ENCODE measurements at places on chromosomes 6 and 20.

- DNase-seq: no peak
These were observed 83.7 kb upstream of the ZNF322 start for GRCh38 chr6:26743157-26743821.

GRCh38 chr6:167797476-167798265 lies 29.0 kb upstream of the AFDN start:
- no peak for DNase-seq

GRCh38 chr6:3388786-3389185 lies 68.1 kb downstream of the SLC22A23 start:
- DNase-seq: no peak

DNA sequence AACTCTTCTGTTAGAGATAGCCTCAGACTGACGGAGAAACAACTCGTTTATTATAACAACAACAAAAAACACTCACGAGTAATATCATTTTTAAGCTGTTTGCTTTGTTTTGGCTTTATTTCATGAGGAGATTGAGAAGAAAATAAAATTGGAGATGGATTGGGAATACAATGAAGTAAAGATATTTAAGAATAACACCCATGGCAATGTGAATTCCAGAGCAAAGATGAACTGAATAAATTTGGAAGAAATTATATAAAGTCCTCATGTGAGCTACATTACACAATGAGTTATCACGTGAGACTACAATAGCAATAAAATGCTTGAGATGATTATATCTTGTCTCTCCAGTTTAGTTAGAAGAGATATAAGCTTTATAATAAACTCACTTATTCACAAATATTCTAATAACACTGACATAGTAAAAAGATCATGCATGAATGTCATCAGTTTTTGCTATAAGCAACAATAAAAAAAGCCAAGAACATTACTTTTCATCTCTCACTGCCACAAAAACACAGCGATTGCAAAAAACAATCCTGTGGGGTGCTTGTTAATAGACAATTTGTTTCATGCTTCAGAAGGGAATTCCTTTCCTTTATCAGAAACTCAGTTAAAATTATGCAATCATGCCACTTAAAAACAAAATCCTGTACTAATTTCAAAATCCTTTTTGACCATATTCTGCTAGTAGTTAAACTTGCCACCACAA lies 696.7 kb upstream of the MARCKS start:
- no peak for DNase-seq

DNA sequence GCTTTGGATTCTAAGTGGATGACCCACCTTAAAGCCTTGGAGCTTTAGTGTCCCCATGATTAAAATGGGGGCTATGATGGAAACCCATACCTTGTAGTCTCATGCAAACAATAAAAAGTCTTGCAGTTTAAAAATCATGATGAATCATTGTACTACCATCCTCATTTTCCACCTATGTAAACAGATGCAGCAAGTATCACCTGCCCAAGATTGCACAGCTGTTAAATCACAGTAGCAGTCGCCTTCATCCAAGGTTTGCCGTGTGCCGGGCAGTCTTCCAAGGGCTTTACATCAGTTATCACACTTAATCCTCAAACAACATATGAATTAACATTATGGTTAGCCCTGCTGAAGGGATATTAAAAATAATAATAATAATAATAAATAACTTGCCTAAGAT lies 210.3 kb downstream of the FOXA2 start:
- no peak for DNase-seq

DNA sequence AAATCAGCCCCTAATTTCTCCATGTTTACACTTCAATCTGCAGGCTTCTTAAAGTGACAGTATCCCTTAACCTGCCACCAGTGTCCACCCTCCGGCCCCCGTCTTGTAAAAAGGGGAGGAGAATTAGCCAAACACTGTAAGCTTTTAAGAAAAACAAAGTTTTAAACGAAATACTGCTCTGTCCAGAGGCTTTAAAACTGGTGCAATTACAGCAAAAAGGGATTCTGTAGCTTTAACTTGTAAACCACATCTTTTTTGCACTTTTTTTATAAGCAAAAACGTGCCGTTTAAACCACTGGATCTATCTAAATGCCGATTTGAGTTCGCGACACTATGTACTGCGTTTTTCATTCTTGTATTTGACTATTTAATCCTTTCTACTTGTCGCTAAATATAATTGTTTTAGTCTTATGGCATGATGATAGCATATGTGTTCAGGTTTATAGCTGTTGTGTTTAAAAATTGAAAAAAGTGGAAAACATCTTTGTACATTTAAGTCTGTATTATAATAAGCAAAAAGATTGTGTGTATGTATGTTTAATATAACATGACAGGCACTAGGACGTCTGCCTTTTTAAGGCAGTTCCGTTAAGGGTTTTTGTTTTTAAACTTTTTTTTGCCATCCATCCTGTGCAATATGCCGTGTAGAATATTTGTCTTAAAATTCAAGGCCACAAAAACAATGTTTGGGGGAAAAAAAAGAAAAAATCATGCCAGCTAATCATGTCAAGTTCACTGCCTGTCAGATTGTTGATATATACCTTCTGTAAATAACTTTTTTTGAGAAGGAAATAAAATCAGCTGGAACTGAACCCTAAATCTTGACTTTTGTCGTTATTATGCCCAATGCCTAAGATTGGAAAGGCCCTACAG lies 4.5 kb downstream of the SOX4 start:
- DNase-seq: no peak

GRCh38 chr6:29552512-29553051 lies 7.0 kb downstream of the UBD start:
- DNase-seq: peak; percentile 69

- DNase-seq: no peak
These were observed 143.4 kb downstream of the FAM83B start for GRCh38 chr6:54990001-54990400.

- peak; percentile 92 for DNase-seq
These were observed at the start of gene SNX14 for GRCh38 chr6:85593438-85594196. Gene SNX14, minus strand, starts transcription at chr6:85593858. Its CDS starts 140 bp downstream, at chr6:85593718.

- no peak for DNase-seq
These were observed 246.8 kb upstream of the JARID2 start for GRCh38 chr6:14999106-14999505.

GRCh38 chr20:2840967-2841531 lies 504 bp downstream of the VPS16 start:
- no peak for DNase-seq

GRCh38 chr20:57612916-57613315 lies 7.3 kb downstream of the ZBP1 start:
- DNase-seq: no peak

GRCh38 chr6:111087106-111087835 lies at the start of gene SLC16A10:
Gene SLC16A10, plus strand, starts transcription at chr6:111087503. Its CDS starts 250 bp downstream, at chr6:111087753.
- DNase-seq: peak; percentile 80

DNA sequence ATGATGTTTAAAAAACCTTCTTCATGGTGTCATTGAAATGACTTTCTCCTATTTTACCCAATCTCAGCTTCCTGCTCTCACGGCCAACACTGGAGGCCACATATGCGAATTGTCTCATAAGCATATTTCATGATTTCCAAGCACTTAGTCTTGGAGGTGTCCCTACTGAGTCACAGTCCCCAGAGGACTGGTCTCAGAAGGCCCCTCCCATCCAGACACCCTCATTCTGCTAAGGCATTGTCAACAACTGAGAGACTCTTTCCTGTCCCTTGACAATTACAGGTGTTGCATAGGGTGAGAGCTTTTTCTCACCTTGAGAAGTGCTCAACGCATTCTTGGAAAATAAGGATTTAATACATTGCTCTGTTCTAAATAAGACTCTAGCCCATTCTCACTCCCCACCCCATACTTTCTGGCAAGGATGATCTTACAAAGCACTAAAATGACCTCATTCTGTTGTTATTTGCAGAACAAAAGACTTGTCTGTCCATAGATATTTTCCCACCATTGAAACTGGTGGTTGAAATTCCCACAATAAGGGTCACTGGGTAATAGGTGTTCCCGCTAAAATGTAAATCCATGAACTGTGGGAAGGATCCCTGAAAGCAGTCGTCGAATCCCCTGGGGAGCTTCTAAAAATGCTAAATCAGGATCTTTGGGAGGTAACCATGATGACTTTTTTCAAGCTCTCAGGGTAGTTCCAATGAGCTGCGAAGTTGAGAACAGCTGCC lies 32.3 kb upstream of the SLC22A23 start:
- DNase-seq: no peak

DNA sequence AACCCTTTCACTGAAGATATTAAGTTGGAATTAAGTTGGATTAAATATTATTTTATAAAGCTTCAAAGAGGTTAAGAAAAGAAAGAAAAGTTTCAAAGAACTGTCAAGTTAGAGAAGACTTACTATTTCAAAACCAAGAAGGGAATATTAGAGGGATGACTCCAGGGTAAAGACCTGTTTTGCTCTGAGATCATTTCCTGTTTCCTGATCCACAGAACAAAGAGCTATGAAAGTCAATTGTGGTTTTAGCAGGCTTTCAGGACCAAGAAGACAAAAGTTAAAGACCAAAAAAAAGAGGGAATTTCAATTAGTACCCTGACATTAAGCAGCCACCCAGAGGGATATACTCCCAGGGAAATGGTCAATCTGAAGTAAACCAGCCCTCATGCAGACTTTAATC lies 19.4 kb downstream of the ESF1 start:
- no peak for DNase-seq

GRCh38 chr6:108581932-108582475 lies 21.3 kb downstream of the FOXO3 start:
- DNase-seq: no peak

- DNase-seq: no peak
These were observed 309.6 kb downstream of the LAMA2 start for GRCh38 chr6:129192458-129192989.

DNA sequence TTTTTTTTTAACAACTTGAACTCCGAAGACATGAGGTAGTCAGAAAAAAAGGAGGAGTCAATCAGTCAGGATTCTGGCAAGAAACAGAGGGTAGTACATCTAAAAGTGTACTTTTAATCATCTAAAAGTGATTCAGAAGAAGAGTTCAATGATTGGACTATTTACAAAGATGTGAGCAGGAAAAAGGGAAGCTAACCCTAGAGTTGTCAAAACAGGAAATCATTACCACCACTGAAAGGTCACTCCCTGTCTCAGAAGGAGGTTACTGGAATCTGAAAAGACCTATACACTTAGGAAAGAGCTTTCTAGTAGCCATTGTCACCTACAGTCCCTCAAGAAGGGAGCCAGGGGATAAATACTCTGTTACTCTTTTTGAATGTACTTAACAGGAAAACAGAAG lies 16.7 kb upstream of the LMBRD1 start:
- DNase-seq: no peak

DNA sequence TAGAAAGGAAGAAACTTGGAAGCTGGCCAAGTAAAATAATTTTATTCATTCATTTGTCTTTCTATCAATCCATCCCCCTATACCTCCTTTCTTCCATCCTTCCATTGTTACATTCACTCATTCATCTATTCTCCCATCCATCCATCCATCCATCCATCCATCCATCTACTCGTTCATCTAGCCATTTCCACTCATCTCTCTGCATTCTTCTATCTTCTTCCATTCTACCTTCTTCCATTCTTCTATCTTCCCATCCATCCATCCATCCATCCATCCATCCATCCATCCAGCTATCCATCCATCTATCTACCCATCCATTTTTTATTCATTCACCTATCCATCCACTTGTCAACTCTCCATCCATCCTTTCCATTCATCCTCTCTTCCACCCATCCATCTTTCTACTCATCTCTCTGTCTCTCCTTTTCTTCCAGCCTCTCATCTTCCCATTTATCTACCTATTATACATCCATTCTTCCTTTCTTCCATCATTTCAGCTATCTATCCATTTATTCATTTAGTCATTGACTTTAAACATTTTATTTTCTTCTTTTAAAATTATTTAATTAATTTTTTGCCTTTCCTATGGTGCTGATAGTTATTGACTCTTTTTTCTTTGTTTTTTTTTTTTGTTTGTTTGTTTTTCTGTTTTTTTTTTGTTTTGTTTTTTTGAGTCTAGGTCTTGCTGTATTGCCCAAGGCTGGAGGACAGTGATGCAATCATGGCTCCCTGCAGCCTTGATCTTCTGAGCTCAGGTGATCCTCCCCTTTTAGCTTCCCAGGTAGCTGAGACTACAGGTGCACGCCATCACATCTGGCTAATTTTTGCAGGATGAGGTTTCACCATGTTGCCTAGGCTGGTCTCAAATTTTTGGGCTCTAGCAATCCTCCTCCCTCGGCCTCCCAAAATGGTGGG lies 53.1 kb upstream of the ZNFX1 start:
- DNase-seq: no peak

DNA sequence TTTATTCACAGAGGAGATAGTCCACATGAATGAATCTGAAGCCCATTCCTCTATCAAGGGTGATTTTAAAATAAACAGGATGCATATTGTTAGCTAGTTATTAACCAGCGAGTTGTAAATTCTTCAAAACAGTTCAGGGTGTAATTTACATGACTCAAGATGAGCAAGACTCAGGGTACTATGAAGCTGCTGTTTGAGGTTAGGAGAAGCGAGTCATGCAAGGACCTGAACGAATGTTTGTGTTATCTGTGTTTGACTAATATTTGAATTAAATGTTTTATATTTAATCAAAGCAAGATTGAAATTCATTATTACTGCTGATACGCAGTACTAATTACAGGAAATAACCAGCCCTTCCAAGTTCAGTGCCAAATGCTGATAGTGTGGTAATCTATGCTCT lies 191.1 kb downstream of the SAMD5 start:
- DNase-seq: no peak

- DNase-seq: no peak
These were observed 73.6 kb downstream of the RSPH3 start for GRCh38 chr6:158926414-158926813.

DNA sequence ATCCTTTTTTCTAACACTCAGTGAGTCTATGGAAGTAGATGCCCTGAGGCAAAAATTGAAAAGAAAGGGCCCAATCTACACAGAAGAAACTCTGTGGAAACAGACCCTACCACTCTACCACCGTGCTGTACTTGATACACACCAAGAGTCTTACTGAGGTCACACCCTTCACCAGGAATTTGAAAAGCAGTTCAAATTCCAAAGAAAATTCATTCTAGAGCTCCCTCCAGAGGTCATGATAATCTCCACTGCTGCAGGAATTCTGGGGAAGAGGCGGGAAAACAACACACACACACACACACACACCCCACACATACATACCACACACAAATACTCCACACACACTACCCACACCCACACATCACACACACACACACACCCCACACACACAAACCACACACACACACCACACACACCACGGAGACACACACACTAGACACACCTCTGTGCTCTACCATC lies 336.8 kb downstream of the HDGFL1 start:
- no peak for DNase-seq

Measured in renal pelvis (tissue), 12 donors.